ENCODE measurements at places on chromosomes 13 and 19.

GRCh38 chr19:17784201-17785008, 10.5 kb upstream of the B3GNT3 start:
- DNase-seq = no peak

DNA sequence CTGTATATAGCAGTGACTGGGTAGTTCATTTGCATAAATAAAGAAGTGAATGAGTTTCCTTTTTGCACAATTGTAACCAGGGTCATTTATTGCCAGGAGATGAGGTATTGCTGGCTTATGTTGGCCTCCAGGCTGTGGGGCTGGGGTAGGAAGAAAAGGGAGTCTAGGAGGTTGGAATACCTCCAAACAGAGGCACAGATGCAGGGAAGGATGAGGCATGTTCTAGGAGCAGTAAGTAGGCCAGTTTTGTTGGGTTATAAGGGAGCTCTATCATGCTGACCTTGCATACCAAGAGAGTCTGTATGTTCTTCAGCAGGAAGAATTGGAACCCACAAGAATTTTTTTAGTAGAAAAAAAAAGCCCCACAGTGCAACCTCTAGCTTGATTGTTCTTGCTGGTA, 17.2 kb upstream of the CYSLTR2 start:
- DNase-seq = no peak

DNA sequence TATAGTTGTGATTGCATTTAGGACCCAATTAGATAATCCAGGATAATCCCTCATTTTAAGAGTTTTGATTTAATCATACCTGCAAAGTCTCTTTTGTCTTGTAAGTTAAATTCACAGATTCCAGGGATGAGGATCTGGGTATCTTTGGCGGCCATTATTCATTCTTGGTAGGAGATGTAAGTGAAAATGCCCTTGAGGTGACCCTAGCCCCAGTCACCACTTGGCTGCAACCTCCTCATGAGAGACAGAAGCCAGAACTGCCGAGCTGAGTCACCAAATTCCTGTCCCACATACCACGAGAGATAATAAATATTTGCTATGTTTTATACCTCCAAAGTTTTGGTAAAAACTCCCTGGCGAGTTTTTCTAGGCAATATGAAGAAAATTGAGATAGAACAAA, 389.4 kb downstream of the RFC3 start:
- no peak for DNase-seq

DNA sequence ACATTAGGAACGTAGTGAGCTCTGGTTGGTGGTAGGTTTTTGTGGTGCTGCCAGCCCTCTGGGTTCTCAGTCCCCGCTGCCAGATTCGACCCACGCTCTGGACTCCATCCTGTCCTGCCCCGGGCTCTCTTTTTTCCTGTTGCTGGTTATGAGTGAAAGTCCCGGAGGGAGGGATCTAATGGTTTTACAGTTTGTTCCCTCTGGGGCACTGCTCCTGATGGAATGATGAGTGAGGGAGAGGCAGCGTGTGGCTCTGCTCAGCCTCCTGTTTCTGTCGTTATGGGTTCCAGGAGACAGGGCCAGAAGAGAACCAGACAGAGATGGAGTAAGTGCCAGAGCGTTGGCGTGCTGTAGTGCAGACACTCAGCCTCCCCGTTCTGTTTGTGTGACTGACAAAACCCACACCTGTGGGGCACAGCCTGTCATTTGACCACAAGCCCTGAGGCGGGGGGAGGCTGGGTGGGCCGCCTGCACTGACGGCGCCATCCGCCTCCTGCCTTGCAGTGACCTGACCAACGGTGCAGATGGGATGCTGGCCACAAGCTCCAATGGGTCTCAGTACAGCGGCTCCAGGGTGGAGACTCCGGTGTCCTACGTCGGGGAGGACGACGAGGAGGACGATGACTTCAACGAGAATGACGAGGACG, 18.3 kb downstream of the ATP4B start:
- DNase-seq = no peak

DNA sequence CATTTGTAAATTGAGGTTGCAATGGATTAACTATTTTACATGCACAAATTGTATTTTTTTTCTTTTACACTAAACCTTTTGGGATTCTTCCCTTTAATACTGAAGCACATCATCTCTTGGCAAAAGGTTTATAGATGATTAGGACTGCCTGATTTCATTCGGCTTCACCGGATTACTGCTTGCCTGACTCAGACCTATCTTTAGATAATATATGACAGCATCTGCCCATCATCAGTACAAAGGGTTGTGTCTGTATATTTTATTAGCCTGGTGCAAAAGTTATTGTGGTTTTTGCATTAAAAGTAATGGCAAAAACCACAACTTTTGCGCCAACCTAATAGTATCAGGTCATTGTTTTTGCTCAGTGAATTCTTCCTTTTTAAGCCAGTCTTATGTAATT, 316.2 kb upstream of the HTR2A start:
- DNase-seq = no peak

DNA sequence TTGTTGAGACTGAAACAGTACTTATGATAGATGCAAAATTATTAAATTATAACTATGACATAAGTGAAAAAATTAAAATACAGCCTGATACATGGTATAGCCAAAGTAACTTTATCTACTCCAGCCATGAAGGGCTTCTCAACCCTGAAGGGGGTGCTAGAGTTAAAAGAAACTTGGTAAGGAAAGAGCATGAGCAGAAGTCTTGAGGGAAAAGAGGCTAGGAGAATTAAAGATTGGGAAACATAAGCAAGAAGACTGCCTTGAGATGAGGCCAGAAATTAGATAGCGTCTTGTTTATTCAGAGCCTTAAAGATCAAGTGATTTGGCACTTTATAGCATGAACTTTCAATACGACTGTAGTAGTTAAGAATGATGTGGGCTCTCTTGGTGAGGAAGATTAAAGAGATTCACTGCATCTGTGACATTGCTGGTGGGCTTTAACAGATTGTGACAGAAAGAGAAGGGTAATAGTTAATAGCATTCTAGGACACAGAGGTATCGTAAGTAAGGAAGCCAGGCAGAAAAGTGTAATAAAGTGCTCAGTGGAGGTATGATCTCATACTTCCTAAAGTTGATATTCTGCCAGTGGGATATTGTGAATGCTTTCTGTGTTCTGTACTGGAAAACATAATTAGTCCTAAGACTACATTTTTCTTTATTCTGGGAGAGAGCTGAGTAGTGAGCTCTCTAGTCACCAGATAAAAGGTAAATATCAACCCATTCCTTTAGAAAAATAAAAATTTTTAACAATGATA, 385.4 kb upstream of the PRR20A start:
- DNase-seq = no peak

GRCh38 chr13:92415781-92416180, 810.8 kb upstream of the GPC6 start:
- no peak for DNase-seq

DNA sequence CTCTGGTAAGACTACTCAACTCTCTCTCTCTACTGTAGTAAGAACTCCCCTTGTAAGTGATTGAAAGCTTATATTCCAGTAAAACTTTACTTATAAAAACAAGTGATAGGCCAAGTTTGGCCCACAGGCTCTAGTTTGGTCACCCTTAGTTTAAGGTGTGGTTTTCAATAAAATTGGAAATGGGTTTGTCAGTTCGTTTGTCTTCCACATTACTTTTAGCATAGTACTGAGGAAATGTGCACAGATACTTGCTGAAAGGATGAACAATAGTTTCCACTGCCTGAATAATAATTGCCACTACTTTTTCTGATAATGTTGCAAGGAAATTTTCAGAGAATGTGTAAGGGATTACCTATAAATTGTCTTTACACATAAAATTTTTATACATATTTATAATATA, 54.5 kb downstream of the LMO7 start:
- DNase-seq = no peak

Measured in natural killer cell treated with Interleukin-12 subunit alpha and Interleukin-12 subunit beta and Interleukin-15 and Interleukin-18, amount 100 ng/mL, for 72 hours (primary cell).